ENCODE measurements at places on chromosomes 11 and 22.

DNA sequence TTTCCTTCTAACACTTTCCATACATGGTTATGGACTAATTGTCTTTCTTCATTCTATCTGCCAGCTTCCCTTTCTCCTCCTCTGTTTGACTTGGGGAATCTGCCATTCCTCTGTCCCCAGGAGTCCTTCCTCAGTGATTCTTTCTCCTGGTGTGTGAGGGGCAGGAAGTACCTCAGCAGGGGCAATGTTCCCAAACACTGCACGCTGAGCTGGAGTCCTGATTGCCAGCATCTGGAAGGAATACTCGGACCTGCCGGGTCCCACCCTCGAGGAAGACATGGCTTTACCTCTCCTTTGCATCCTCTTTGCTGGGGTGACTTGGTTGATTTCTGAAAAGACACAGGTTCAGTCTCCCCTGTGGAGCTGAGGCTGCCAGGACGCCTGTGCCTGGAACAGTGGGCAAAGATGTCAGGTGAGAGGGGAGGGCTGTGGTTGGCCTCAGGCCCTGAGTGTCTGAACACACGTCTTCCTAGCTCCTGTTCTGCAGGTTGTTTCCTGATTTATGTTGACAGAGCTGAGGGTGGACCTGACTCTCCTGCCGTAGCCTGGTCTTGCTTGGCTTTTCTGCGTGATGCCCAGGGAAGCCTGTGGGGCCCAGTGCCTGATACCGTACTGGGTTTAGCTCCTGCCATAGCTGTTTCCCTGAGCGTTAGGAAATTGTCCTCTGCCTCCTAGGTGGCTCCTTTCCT, 4.3 kb downstream of the COX8A start:
- H3K27ac ChIP-seq, result no peak overlapping the region
- no peak for DNase-seq
- H3K36me3 ChIP-seq, result peaks cover 18% of the 10 kb centered on the region
- peaks cover 58% of the 10 kb centered on the region for H3K4me1 ChIP-seq
- no peaks in the 10 kb centered on the region for H3K27me3 ChIP-seq

DNA sequence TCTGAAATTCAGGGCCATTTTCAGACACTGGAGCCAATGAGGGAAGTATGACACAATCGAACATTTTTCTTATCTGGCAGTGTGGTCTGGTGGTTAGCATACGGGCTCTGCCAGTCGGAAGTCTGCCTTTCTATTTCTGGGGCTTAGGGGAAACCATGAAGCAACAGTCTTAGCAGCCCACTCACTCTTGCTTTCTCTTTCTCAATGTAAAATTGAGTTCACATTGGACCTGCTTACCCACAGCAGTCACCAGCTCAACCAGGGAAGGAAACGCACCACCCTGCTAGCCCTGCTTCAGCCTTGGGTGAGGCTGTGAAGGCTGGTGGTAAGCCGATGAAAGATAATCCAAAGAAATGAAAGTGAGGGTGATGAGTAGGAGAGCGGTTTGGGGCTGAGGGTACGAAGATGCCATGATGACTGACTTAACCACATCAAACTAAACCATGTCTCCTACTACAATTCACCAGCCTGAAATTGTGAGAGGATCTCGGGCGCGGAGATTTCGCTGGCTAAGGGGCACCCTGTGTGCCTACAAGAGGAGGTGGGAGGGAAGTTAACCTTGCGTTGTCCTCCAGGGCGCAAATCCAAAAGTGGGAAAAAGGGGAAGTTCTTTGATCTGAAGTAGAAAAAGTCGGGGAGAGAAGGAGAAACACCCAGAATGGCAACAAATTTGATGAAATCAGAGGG, 2.0 kb upstream of the LMO2 start:
- H3K27me3 ChIP-seq, result no peaks in the 10 kb centered on the region
- H3K27ac ChIP-seq, result peak overlapping the region; percentile 97
- peaks cover 45% of the 10 kb centered on the region for H3K4me1 ChIP-seq
- peaks cover under 1% of the 10 kb centered on the region for H3K36me3 ChIP-seq
- peak; percentile 70 for DNase-seq
- H3K4me3 ChIP-seq, result peak overlapping the region; percentile 85

GRCh38 chr11:27795955-27796861, 96.0 kb upstream of the BDNF start:
- H3K4me1 ChIP-seq, result no peaks in the 10 kb centered on the region
- no peaks in the 10 kb centered on the region for H3K36me3 ChIP-seq
- DNase-seq, result no peak
- no peak overlapping the region for H3K27ac ChIP-seq
- H3K4me3 ChIP-seq, result no peak overlapping the region

DNA sequence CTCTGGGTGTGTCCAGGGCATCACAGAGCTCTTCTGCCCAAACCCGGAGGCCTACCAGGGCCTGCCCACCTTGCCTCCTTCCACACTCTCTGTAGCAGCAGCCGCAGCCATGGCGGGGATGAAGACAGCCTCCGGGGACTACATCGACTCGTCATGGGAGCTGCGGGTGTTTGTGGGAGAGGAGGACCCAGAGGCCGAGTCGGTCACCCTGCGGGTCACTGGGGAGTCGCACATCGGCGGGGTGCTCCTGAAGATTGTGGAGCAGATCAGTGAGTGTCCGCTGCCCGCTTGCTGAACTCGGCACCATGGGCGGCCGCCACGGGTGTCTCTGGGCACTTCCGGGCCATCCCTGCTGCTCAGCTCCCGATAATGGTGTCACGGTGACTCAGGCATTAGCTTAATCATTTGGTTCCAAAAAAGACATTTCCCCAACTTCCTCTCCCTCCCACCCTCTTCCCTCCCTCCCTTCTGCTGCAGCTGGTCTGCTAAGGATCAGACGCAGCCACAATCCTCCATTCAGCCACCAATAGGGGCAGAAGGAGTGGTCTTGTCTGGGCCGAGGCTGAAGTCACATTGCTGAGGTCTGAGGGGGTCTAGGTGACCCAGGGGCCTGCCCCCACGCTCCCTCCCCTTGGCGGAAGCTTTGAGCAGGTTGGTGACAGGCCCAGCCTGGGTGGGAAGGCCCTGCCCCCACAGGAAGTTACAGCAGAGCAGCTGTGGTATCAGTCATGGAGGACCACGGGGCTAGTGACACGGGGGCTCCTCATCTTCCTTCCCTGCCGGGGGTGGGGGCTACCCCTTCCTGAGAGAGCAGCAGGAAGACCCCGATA, 950 bp downstream of the FERMT3 start:
- peak; percentile 77 for DNase-seq
- H3K36me3 ChIP-seq, result peaks cover 71% of the 10 kb centered on the region
- H3K27me3 ChIP-seq, result no peaks in the 10 kb centered on the region

- peak overlapping the region; percentile 95 for H3K4me3 ChIP-seq
- peak overlapping the region; percentile 92 for H3K27ac ChIP-seq
- H3K36me3 ChIP-seq, result peaks cover 9% of the 10 kb centered on the region
- peaks cover 10% of the 10 kb centered on the region for H3K4me1 ChIP-seq
Observed at GRCh38 chr22:29604076-29604360, 585 bp downstream of the NF2 start.

- H3K27me3 ChIP-seq, result peaks cover 7% of the 10 kb centered on the region
- H3K36me3 ChIP-seq, result peaks cover 13% of the 10 kb centered on the region
- no peak overlapping the region for H3K4me3 ChIP-seq
- DNase-seq, result no peak
- H3K4me1 ChIP-seq, result peaks cover 1% of the 10 kb centered on the region
Observed at GRCh38 chr22:31962387-31963125, 18.2 kb downstream of the YWHAH start.

DNA sequence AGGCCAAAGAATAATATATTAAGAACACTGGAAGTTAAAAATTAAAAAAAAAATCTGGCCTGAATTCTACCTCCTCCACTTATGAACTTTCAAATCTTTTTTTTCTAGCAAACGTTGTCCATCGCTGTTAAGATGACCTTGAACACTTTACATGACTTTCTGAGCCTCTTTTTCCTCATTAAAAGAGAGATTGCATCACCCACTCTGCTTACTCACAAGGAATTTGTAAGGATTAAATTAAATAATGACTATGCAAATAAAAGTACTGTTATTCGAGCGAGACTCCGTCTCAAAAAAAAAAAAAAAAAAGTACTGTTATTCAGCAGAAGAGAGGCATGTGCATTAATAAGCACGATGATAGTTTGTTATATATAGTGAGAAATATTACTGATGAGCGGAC, 285.1 kb upstream of the CCDC90B start:
- no peaks in the 10 kb centered on the region for H3K36me3 ChIP-seq
- H3K4me3 ChIP-seq, result no peak overlapping the region
- H3K27me3 ChIP-seq, result peaks cover 25% of the 10 kb centered on the region
- H3K27ac ChIP-seq, result no peak overlapping the region

GRCh38 chr11:112004389-112004788, 20.8 kb upstream of the DLAT start:
- no peak overlapping the region for H3K4me3 ChIP-seq
- H3K27ac ChIP-seq, result no peak overlapping the region

DNA sequence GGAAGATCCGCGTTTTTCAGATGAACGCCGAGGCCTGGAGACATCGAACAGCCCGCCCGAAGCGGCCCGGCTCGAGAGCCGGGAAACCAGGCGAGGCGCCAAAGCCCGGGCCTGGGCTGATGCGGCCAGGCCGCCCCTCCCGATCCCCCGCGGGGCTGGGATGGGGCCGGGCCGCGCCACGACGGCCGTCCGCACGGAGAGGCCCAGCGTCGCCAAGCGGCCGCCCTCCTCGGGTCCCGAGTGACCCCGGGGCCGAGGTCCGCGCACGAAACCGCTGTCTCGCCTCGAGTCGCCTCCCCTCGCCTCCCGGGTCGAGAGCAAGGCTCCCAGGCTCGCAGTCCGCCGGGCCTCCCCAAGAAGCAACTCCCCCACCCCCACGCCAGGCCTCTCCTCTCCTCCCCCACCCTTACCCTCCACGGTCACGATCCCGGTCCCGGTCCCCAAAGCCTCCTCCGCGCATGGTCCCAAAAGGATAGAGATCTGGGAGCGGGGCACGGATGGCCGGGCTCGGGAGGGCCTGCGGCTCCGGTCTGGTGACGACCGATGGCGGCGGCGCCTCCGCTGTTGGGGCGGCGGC, 482 bp downstream of the DDX17 start:
- peaks cover 47% of the 10 kb centered on the region for H3K36me3 ChIP-seq
- no peaks in the 10 kb centered on the region for H3K27me3 ChIP-seq
- peak overlapping the region; percentile 100 for H3K4me3 ChIP-seq
- peaks cover 67% of the 10 kb centered on the region for H3K4me1 ChIP-seq
- DNase-seq, result no peak
- H3K27ac ChIP-seq, result peak overlapping the region; percentile 100

- H3K36me3 ChIP-seq, result no peaks in the 10 kb centered on the region
- H3K27ac ChIP-seq, result no peak overlapping the region
- no peak for DNase-seq
- no peak overlapping the region for H3K4me3 ChIP-seq
- H3K4me1 ChIP-seq, result peaks cover 6% of the 10 kb centered on the region
Observed at GRCh38 chr11:88183233-88183632, 8.0 kb upstream of the RAB38 start.

DNA sequence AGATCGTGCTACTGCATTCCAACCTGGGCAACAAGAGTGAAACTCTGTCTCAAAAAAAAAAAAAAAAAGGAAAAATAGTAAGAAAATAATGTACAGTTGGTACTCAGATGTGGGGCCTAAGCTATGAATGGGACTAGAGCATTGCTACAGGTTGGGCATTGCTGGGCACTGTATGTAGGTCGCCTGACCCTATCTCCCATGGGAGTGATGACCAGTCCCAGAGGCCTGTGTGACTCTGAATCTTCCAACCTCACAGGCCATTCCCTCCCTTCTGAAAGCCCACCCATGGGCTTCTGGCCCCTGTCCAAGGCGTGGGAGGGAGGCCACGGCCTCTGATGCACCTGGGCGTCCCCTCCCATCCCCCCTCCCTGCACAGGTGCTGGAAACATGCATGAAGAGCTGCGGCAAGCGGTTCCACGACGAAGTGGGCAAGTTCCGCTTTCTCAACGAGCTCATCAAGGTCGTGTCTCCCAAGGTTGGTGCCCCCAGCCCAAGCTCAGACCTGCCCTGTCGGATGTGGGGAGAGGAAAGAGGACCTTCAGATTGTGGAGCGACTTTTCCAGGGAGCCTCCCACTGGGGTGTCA, 9.5 kb downstream of the GGA1 start:
- H3K4me1 ChIP-seq, result peaks cover 8% of the 10 kb centered on the region
- H3K36me3 ChIP-seq, result peaks cover 30% of the 10 kb centered on the region
- no peak for DNase-seq
- H3K27me3 ChIP-seq, result no peaks in the 10 kb centered on the region
- H3K27ac ChIP-seq, result no peak overlapping the region

GRCh38 chr22:49026494-49027367, 800.9 kb downstream of the BRD1 start:
- H3K27me3 ChIP-seq, result peaks cover 15% of the 10 kb centered on the region
- DNase-seq, result no peak
- H3K36me3 ChIP-seq, result peaks cover 2% of the 10 kb centered on the region
- H3K4me1 ChIP-seq, result no peaks in the 10 kb centered on the region

DNA sequence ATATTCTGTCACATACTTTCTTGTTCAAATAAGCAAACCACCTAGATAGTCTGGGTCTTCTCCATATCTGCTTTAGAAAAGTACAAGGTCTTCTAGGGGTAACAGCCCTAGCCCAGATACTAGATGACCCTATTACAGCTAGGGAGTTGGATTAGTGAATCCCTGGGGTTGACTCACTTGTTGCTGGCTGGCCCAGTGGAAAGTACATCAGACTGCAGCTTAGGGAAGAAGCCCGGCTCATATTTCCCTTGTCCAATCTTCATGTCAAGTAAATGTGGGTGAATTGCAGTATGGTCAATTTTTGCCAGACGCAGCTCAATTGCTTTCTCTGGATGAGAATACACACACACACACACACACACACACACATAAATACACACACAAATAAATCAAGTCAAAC, 79.1 kb upstream of the SCUBE2 start:
- peaks cover 34% of the 10 kb centered on the region for H3K36me3 ChIP-seq
- H3K27ac ChIP-seq, result no peak overlapping the region
- no peak overlapping the region for H3K4me3 ChIP-seq
- H3K4me1 ChIP-seq, result peaks cover 10% of the 10 kb centered on the region
- H3K27me3 ChIP-seq, result no peaks in the 10 kb centered on the region
- no peak for DNase-seq

DNA sequence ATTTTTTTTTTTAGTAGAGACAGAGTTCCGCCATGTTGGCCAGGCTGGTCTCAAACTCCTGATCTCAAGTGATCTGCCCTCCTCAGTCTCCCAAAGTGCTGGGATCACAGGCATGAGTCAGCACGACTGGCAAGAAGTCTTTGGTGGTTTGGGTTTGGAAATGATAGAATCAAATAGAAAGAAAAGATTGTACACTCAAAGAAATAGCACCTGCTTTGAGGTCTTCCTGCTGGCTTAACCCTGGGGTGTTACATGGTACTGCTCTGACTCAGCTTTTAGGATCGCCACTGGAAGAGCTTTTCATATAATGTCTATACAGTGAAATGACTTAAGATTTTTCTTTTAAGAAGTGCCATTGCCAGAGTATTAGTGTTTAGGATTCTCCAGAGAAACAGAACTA, 50.2 kb downstream of the JAM3 start:
- H3K4me1 ChIP-seq, result peaks cover 14% of the 10 kb centered on the region
- peaks cover 3% of the 10 kb centered on the region for H3K36me3 ChIP-seq
- no peak overlapping the region for H3K27ac ChIP-seq
- peaks cover 10% of the 10 kb centered on the region for H3K27me3 ChIP-seq
- no peak for DNase-seq

GRCh38 chr22:44443641-44444235, 54.3 kb downstream of the RTL6 start:
- no peak for DNase-seq
- no peak overlapping the region for H3K27ac ChIP-seq
- H3K36me3 ChIP-seq, result peaks cover 3% of the 10 kb centered on the region
- no peak overlapping the region for H3K4me3 ChIP-seq
- H3K27me3 ChIP-seq, result no peaks in the 10 kb centered on the region

GRCh38 chr22:22235558-22235957, 9.0 kb upstream of the VPREB1 start:
- no peak for DNase-seq
- no peaks in the 10 kb centered on the region for H3K27me3 ChIP-seq
- H3K4me3 ChIP-seq, result no peak overlapping the region
- H3K27ac ChIP-seq, result no peak overlapping the region

Data from stimulated activated naive B cell treated with anti-CD40 and anti-IgM and Interleukin-4, amounts not matched to agents 10 μg/mL and 1 μg/mL and 100 μg/mL, for 72 hours (primary cell).